Gastroesophageal sphincter (tissue), 4 donors: ENCODE measurements at places on chromosomes 12 and 14.

DNA sequence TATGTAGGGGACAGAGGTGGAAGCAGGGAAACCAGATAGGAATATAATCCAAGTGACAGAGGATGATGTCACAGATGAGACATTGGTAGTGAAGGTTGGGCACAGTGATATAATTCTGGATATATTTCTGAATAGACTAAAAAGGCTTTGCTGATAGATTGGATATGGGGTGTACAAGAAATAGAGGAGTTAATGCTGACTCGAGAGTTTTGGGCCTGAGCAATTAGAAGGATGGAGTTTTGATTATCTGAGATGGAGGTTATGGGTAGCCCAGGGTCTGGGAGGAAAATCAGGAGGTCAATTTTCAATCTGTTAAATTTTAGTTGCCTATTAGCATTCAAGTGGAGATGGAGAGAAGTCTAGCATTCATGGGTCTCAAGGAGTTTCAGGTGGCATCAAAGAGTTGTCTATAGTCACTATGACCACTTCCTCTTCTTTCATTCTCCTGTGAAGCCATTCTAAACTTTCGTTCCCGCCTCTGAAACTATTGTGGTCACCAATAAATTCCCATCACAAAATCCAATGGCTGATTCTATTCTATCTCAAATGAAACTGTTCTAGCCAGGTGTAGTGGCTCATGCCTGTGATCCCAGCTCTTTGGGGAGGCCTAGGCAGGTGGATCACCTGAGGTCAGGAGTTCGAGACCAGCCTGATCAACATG, 10.6 kb upstream of the ANO6 start:
- no peak for ATAC-seq

GRCh38 chr12:62848418-62848817, 86.5 kb downstream of the PPM1H start:
- no peak for ATAC-seq

GRCh38 chr14:102737402-102738372, 39.6 kb upstream of the TRAF3 start:
- ATAC-seq, result no peak

GRCh38 chr12:12207746-12208145, 59.1 kb downstream of the LRP6 start:
- no peak for ATAC-seq

- ATAC-seq, result no peak
These were observed 35.1 kb downstream of the ARF6 start for GRCh38 chr14:49928015-49928414.

GRCh38 chr12:57611108-57611826, at the start of gene ARHGEF25:
Gene ARHGEF25 (plus strand): TSS chr12:57611435. CDS start chr12:57611895, 460 bp downstream.
- ATAC-seq, result peak; percentile 90

DNA sequence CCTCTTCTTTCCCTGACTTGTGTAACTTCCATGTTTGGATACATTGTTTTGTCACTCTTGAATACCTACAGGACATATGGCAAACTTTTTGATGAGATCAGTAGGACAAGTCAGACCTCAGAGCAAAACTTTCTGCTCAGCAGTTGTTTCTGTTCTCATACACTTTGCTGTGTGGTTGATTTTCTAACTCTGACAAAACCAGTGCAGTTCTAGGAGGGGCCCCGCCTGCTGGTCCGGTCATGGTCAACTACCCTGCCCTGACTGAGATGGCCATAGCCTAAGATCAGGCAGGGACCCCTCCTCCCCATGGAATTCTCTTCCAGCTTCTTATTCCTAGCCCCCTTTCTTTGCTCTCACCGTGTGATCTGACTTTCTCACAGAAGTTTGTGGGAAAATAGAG, 92.8 kb downstream of the OTOGL start:
- ATAC-seq, result no peak

DNA sequence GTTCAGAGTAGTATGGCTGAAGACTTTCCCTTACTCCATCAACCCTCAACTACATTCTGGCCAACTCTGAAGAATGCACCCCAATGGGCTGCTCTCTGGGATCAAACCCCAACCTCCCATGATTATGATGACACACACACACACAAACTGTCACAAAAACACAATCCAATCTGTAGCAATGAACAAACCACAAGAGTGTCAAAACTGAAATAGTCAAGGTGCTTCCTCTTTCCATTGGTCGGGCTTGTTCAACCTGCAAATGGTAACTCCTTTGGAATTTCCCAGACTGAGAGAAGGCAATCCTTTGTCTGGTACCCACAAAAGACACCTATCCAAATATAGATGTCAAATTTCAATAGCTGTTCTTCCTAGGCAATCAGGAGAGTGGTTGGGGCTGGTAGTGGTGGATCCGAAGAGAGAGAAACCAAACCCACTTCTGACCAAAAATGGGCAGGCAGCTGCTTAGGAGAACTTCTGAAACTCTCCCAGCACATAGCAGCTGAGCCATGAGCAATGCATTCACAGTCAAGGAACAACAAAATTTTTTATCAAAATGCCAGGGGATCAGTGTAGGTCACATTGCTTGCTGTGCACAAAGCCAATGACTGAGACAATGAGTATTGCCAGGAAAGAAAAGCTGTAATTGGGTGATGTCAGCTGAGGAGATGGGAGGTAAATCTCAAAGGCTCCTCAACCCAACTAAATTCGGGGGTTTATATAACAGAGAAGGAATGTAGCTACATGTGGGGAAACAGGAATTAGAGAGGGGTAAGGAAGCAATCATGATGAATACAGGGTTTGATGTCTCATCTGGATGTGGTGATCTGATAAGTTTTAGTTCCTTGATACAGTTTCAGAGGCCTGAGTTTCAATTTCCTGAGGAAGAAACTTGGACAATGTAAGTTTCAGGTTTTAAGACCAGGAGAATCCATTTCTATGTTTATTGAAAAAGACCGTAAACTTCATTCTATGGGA, 191.4 kb downstream of the KITLG start:
- no peak for ATAC-seq

- peak; percentile 67 for ATAC-seq
These were observed 918 bp downstream of the LIN7A start for GRCh38 chr12:80936642-80937390.

DNA sequence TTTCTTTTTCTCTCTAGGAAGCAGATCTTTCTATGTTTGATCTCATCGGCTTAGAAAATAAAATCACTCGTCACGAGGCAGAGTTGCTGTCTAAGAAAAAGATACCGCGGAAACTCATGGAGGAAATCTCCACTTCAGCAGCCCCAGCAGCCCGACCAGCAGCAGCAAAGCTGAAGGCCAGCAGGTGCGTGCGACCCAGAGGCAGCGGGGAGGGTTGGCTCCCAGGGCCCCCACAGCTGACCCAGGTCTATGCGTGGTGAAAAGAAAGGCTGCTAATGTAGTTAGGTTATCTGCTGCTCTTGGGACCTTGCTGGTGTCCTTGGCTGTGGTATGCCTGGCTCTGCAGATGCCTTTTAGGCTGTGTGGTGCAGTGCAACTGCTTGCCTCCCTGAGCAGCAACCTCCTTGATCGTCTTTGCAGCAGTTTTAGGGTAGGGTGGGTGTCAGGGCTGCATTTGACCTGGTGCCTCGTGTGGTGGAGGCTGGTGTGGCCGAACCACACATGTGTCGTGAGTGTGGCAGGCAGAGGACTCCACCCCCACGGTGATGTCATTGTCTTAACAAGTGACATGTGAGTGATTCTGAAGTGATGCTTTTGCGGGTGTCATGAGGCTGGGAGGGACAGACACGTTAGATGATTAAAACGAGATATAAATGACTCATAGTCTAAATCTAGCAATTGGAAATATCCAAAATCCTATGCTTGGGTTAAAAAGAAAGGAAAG, 68.6 kb downstream of the EP400 start:
- ATAC-seq, result no peak

DNA sequence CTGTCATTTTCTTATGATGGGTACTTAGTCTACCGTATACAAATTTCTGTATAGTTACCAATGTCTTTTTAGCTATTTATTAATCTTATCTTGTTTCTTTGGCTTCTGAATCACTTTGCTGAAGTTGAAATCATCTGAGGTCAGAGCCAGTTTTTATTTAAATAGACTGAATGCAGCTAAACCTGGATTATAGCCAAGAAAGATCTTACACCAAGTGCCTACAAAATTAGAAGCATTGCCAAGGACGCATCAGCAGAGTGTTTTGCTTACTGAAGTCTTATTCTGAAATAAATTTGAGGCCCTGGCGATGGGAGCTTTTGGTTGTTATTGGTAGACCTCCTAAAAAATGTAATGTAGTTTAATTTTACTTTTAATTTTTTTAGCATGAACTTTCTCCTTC, 128.2 kb downstream of the RGS6 start:
- no peak for ATAC-seq
